MM.1S (cell line): ENCODE measurements at places on chromosomes 12 and 14.

DNA sequence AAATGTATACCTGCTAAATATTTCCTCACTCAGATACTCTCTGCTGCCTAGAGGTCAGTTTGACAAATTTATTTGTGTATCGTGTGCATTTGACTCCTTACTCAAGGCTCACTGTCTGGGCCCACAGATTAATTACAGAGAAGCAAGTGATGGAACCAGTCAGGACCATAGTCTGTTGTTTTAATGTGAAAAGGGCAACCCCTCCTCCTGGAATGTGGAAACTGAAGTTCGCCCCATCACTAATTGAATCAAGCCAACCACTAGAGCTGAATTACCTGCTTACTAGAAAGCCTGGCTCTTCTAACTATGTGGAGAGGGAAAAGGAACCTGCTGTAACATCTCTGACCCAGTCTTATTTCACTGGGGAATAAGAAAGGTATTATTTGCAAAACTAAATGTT, 199.9 kb upstream of the KRR1 start:
- DNase-seq: no peak

GRCh38 chr12:65840793-65841670, 16.7 kb downstream of the HMGA2 start:
- no peak for DNase-seq

- DNase-seq: no peak
Measured at GRCh38 chr14:44081146-44081545, 425.9 kb downstream of the FSCB start.

DNA sequence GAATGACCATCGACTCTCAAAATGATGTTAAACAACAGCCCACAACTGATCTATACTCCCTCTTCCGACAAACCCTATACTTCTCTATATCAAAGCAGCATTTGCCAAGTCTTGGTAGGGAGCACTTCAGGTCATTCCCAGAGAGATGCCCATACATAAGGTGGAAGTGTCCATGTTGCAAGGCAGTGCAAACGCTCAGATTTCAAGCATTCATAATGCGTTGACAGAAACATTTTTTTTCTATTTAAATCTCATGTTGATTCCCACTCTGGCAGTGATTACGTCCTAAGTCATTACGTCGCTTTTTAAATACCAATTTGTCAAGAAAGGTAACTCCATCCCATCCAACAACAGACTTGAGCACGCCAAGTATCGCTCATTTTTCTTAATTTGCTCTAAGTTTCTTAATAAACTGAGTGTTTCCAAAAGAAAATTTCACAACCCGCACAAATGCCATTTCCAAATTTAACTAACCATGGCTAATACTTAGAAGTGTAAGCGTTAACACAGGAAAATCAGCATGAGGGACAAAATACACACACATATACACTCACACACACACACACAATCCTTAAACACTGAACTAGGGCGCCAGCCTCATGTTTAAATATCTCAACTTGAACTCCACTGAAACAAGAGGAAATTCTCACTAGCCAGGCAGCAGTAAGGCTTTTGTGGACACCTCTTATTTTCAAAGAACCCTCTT, 1.1 kb downstream of the GXYLT1 start:
- peak; percentile 31 for DNase-seq

DNA sequence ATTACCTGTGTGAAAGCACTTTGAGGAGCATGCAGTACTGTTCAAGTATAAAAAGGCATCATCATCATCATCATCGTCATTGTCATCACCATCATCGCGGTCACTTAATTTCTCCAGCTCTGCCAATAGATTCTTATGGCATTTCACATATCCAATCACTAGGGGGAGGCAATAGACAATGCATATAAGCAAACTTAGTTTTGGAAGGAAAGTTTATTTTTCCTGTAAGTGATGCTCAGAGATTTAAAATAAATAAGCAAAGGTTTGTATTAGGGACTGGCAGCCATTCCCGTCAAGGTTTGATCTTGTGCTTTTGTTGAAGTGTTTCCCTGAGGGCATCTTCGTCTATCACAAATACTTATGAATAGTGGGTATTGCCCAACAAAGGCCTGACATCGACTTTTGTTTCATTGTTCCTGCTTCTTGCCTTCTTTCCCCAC, 127.4 kb downstream of the KTN1 start:
- no peak for DNase-seq

DNA sequence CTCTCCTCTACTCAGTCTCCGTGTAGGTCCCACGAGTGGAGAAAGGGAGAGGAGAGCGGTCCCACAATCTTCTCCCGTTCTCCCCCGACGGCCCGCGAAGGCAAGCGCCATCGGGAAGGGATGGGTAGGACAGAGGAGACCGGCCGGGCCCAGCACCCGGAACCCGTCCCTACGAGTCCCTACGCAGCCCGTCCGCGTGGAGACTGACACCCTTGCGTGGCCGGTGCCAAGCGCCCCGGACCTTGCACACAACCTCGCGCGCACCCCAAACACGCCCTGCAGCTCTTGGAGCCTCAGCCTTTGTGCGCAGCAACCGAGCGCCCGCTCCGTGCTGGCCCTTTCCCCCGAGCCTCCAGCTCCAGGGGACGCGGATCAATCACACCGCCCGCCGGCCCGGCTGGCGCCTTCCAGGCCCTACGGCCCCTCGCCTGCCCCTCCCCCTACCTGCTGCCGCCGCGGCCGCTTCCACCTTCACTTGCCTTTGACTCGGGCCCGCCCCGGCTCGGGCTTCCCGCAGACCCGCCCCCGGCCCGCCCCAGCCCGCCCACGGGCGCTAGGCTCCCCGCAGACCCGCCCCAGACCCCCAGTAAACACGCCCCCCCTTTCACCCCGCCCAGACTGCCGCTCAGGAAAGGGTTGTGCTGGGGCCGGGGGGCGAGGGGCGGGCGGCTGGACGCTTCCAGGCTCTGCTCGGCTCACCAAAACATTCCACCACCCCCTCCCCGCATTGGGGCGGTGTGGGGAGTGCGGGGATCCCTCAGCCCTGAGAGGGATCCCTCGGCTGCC, at the start of gene NDRG2:
Gene NDRG2, minus strand, starts transcription at position 477 of the 786 bp plus-strand sequence. CDS start 1,746 bp downstream, outside the sequence.
- peak; percentile 49 for DNase-seq

GRCh38 chr12:68835333-68835908, 27.4 kb downstream of the MDM2 start:
- no peak for DNase-seq

GRCh38 chr14:68612049-68612448, 180.8 kb downstream of the ZFP36L1 start:
- no peak for DNase-seq

DNA sequence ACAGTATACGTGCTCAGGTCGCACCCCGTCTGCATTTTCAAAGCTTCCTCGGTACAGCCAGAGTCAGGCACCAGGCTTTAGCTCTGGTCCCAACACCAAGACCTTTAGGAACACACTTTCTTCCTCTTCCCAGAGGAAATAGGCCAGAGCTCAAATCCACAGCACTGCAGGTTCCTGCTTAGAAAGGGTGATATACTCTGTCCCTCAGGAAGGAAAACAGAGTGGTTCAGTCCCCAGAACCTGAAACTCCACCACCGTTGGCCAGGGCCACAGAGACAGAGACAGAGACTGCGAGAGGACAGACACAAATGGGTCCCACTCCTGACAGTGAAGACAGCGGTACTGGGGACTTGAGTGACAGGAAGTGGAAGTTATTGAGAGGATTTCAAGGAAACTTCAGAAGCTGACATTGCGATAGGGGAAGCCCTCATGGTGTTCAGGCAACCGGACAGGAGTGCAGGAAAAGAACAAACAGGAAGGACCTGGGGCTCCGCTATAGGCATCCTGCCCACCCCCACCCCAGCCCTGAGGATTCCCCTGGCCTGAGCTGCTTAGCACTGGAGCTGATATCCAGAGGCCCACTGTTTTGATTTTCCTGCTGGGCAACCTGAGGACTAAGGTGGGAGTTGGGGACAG, 5.5 kb upstream of the KRT8 start:
- DNase-seq: no peak

DNA sequence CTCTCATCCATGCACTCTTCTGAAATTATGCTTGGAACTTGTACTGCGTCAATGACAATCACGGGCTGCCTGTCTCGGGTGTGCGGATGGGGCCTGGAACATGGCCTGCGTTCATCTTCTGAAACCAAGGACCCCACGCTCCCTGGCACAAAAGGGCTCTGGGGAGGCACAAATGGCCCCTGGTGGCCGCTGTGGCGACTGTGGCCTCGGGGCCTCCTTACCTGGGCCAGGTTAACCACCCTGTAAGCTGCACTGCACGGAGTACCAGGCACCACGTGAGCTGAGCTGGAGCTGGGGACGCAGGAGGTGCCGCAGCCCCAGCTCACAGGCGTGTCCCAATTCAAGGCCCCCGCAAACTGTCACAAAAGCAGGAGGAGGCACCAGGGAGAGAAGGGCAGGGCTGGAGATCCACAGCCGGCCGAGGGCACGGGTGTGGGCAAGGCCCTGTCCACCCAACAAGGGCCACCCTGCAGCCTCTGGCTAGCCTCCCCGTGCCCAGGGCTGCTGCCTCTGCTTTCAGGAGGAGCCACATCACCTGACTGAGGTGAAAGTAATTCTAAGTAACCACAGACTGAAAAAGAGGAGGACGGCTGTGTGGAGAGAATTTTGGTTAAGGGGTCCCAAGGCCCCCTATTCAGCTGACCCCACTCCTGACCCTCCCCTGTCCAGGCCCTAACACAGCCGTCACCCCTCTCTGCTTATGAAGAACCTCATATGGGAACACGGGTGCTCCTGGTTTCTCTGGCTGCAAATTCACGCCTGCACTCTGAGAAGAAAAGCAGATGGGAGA, 61.1 kb upstream of the GALNT9 start:
- no peak for DNase-seq

GRCh38 chr14:103748534-103748857, 32.9 kb downstream of the ZFYVE21 start:
- peak; percentile 76 for DNase-seq

DNA sequence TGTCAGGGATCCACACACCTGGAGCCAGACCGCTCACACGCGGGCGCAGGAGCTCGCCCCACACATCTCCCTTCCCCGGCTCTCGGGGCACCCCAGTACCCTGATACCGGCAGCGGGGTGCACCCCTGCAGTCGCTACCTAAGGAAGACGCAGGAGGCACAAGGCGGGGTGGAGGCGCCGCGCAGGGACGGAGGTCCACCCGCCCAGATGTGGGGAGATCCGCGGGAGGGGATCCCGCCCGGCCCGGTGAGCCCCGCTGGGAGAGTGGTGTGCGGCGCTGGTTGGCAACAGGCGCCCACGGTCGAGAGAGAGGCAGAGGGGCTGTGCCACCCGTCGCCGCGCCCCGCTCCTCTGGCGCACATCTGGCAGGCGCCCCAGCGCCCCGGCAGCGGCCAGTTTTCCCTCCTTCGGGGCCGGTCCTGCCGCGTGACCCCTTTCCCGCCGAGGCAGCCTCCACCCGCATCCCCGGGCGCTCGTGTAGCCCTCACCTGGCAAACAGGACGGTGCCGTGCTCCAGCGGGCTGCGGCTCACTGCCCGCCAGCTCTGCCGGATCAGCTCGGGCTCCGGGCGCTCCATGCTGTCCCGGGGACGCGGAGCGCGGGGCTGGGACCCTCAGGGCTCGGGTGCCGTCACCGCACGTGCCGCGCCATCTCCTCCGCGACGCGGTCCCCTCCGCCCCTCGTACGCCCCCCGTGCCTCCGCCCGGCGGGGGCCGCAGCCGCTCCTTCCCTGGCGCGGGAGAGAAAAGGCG, 469 bp downstream of the NGB start:
- no peak for DNase-seq

DNA sequence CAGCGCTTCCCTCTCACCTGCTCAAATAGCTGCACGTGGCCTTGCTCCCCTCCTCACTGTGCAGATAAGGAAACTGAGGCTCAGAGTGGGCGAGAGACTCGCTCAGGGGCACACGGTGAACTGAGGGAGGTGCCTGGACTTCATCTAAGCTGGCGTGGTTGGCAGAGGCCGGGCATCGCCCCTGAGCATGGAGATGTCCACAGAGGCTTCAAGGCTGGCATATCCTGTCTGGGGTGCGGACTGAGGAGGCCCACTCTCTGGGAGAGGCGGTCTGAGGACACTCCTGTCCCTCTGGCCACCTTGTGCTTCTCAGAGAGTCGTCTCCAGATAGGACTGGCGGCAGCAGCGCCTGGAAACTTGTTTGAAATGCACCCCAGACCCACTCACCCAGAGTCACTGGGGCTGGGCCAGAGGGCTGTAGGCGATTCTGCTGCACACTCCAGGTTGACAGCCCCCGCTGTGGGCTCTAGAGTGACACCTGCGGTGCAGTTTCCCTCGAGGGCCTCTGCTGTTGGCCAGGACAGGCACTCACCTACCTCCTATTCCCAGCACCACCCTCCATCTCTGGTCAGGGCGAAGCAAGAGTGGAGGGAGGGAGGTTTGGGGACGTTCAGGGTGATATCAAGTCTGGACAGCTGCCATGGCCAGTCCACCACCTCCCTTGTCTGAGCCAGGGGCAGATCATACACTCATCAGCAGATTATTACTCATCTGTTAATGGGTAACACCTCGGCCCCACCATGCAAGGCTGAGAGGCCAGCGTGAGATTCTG, 11.2 kb upstream of the LBHD2 start:
- DNase-seq: no peak

- DNase-seq: peak; percentile 37
Measured at GRCh38 chr12:93803424-93803807, 126.2 kb downstream of the CRADD start.

DNA sequence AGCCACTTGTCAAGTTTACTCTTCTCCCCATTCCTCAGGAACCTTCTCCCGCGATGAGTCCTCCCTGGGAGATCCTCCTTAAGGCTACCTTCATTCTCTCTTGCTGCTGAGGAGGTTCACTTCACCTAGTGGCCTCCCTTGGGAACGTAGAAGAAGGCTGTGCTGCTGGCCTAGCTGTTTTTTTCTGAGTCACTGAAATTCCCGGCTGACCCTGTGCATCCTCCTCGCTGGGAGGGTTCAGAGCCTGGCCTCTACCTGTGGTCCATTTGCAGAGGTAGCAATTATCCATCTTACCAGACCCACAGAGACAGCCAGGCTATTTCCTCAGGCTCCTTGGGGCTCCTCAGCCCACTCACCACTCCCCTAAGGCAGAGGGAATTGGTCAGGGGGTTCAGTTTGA, 4.6 kb downstream of the KRT82 start:
- DNase-seq: no peak

- no peak for DNase-seq
Measured at GRCh38 chr14:99304208-99304607, 32.2 kb upstream of the BCL11B start.

DNA sequence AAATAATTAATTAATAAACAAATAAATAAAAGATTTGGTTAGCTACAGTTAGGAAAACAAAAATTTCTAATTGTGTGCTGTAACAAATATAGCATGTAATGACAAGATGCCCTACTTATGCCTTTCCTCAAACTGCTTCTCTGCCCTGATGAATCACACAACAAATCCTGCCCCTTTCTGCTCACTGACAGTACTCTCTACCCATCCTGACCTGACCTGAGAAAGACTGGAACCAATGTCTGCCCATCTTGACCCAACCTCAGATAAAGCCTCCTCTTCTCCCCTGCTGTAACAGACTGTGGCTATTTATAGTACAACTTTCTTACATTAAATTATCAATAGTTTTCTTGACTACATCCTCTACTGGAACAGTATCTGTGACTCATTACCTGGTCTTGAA, 43.7 kb downstream of the PPP1R13B start:
- no peak for DNase-seq

GRCh38 chr12:62363506-62363905, 103.1 kb upstream of the MON2 start:
- DNase-seq: no peak

- no peak for DNase-seq
Measured at GRCh38 chr14:32611752-32612151, 282.7 kb downstream of the AKAP6 start.

GRCh38 chr12:132966676-132967415, 10.7 kb upstream of the ZNF605 start:
- DNase-seq: no peak
